NCI-H1048 (cell line): ENCODE measurements at places on chromosomes 16 and 17.

DNA sequence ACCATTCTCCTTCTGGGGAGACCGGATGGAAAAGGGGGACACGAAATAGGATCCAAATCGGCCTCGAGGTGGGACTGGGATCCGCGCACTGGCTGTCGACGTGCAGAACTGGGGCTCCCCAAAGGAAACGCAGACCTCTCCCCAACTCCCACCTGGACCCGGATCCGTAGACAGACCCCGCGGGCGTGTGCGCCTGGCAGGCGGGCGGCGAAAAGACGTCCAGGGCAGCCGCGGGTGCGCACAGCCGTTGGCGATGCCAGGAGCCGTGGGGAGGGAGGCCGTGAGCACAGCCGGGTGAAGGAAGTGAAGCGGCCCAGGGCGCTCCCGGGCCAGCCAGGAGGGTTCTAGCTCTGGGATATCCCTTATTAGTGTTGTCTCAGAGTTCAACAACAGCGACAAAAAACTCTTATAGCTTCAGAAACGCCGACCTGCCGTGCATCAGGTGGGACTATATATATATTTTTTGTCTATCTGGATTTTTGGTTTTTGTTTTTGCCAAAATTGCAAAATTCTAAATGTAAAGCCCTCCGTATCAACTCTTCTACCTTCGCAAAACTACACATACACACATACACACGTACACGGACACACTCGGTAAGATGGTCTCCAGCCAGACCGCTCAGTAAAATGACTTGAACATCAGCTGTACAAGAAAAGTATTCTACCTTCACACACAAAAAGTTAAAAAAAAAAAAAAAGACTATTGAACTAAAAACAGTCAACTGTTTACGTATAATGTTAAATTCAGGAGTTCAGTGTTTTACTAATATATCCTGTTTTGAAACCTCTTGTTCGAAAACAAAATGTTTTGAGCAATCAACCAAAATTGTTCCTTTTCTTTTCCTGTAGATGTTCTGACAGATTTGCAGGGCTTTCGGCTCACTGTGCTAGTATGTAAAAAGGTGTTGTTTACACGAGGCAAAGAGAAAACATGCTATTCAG, 5.2 kb upstream of the AATF start:
- DNase-seq = no peak

DNA sequence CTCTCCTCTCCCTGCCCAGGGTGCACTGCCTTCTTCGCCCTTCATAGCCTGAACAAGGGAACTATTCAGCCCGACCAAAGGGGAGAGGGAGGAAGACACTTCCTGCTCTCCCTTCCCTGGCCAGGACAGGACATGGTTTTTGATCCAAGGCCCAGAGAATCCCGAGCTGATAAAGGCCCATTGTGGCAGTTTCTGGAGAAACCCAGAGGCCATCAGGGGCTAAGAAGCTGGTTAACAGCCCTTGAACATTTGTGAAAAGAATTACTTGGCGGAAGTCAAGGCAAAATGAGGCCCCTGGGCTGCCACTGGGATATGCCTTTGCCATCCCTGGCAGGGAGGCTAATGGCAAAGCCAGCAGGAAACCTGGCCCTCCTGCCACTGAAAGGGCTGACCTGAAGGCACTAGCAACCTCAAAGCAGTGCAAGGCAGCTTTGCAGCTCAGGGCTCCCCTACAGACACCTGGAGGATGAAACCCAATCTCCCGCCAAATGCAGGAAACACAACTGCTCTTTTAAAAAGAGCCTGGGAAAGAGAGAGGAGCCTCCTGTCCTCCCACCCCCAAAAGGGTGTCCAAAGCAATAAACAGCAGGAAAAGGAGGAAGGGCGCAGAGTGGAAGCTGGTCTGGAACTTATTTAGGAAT, 12.6 kb downstream of the PHB1 start:
- DNase-seq = no peak

GRCh38 chr16:2956579-2956956, 7.5 kb upstream of the KREMEN2 start:
- DNase-seq = no peak

DNA sequence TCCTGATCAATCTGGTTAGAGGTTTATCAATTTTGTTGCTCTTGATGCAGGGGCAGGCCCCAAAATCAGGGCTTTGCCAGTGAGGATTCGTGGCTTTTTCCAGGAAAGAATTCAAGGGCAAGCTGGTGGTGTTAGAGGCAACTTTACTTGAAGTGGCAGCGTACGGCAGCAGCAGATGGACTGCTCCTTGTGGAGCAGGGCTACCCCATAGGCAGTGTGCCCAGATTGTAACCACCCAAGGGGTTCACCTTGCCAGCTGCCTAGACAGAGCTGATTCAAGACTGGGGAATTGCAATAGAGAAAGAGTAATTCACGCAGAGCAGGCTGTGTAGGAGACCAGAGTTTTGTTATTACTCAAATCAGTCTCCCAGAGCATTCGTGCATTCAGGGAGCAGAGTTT, 16.7 kb downstream of the DRC7 start:
- no peak for DNase-seq

GRCh38 chr17:50211249-50212120, 10.1 kb upstream of the COL1A1 start:
- no peak for DNase-seq
